ENCODE measurements at places on chromosomes 1 and 21.

GRCh38 chr1:155871390-155871789, 12.0 kb downstream of the SYT11 start:
- no peak for DNase-seq

- peak; percentile 73 for DNase-seq
These were observed 1.5 kb upstream of the S100A14 start for GRCh38 chr1:153617663-153618062.

DNA sequence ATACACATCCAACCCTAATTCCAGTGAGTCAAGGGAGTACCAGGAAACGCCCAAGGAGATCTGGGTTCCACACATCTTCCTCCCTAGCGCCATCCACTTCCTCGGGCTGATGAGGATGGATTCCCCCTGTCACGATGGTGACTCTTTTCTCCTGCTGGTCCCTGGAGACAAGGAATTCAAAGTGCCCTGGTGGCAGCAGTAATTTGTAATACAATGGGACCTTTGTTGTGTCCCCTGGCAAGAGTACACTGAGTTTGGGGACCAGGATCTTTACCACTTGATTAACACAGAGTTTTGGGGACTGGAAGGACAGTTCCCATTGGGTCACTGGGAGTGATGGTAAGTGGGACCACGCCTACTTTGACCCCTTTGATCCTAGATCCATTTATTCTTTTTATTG, 9.4 kb upstream of the JAK1 start:
- DNase-seq = no peak

- DNase-seq = no peak
These were observed 36.9 kb downstream of the GDAP2 start for GRCh38 chr1:117892512-117892911.
